H7 (cell line): ENCODE measurements at places on chromosomes 6 and 20. TPM values are rescaled to one million over a fixed set of nuclear protein-coding genes. Genes with fewer than 3 reads are reported as not detected.

GRCh38 chr20:51131811-51132210 lies 108.9 kb upstream of the KCNG1 start:
- DNase-seq = no peak

POU5F1 gene
- total RNA-seq = 4,433 and 5,140 TPM in 2 replicates

GRCh38 chr6:37693079-37693478 lies 4.6 kb downstream of the MDGA1 start:
- no peak for DNase-seq

- DNase-seq = no peak
Measured at GRCh38 chr6:18100296-18100695, 22.2 kb downstream of the NHLRC1 start.

- DNase-seq = no peak
Measured at GRCh38 chr6:72102561-72102960, 216.2 kb downstream of the RIMS1 start.

GRCh38 chr6:45924763-45925342 lies 90.8 kb downstream of the CLIC5 start:
- DNase-seq = no peak

- no peak for DNase-seq
Measured at GRCh38 chr6:15602154-15602553, 60.7 kb downstream of the DTNBP1 start.

GRCh38 chr6:11798096-11798495 lies 19.5 kb upstream of the ADTRP start:
- no peak for DNase-seq

GRCh38 chr20:5859608-5860007 lies 90.7 kb downstream of the TRMT6 start:
- DNase-seq = no peak

GRCh38 chr20:41669708-41670263 lies 51.6 kb upstream of the CHD6 start:
- no peak for DNase-seq

GRCh38 chr20:60586269-60587050 lies 628.2 kb downstream of the CDH26 start:
- no peak for DNase-seq

MMP24 gene
- total RNA-seq = 14.8 and 21.1 TPM in 2 replicates
